ENCODE measurements at places on chromosomes 5 and 9.

- no peak for DNase-seq
These were observed 130.3 kb upstream of the CNTLN start for GRCh38 chr9:17004500-17004899.

DNA sequence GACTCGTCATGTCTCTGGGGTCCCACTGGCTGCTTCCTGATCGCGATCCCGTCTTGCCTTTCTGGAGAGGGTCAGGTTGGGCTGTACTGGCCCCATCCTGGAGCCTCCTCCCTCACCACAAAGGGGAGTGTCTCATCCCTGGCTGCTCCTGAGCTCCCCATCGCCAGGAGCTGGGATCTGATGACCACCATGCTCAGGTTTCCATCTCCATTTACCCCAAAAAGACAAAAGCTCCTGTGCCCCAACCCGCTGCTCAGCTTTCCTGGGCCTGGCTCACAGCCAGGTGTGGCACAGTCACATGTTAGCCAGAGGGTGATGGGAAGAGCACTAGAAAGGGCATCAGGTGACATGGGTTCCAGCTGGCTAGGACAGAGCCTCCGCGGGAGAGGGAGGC, 47.3 kb upstream of the CDKN2AIPNL start:
- DNase-seq, result no peak

DNA sequence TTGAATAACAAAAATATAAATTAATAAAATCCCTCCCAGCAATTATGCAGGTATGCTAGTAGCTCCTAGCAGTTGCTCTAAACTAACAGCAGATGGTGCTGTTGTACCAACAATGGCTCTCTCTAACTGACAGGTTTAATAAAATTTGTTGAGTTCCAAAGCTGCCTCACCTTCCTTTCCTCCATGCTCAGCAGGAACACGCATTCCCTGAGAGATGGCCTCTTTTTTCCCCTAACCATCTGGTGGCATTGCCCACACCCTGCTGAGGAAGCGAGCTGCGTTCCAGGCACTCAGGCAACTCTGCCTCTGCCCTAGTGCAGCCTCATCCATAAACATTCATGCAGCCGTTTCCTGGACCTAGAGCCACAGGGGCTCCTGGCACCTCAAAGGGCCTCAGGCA, 106.2 kb downstream of the KLHL3 start:
- no peak for DNase-seq

GRCh38 chr5:50786073-50786472, 119.6 kb downstream of the PARP8 start:
- DNase-seq, result no peak
